Activated T-cell treated with anti-CD3 and anti-CD28 coated beads, Interleukin-2, amount 50 U/mL, for 48 hours (primary cell): ENCODE measurements at places on chromosomes 1 and 21.

- no peak for DNase-seq
These were observed 1.2 kb upstream of the UBAP2L start for GRCh38 chr1:154219541-154219940.

GRCh38 chr1:235913311-235913710, 46.6 kb upstream of the LYST start:
- no peak for DNase-seq

DNA sequence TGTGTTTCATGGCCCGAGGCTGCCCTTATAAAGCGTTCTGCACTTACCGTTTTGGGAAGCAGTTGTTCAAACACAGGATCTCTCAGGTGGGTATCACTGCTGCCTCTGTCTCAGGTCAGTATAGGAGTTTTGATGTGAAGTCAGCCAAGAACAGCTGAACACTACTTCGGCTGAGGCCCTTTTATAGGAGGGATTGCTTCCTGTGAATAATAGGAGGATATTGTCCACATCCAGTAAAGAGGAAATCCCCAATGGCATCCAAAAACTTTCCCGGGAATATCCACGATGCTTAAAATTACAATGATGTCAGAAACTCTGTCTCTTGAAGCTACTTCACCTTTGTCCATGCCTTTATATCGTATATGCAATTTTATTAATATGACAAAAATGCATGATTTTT, at the start of gene SELE:
TSS of gene SELE (minus strand) at position 156 of the 400 bp plus-strand sequence. CDS start 467 bp downstream, outside the sequence.
- DNase-seq, result no peak

DNA sequence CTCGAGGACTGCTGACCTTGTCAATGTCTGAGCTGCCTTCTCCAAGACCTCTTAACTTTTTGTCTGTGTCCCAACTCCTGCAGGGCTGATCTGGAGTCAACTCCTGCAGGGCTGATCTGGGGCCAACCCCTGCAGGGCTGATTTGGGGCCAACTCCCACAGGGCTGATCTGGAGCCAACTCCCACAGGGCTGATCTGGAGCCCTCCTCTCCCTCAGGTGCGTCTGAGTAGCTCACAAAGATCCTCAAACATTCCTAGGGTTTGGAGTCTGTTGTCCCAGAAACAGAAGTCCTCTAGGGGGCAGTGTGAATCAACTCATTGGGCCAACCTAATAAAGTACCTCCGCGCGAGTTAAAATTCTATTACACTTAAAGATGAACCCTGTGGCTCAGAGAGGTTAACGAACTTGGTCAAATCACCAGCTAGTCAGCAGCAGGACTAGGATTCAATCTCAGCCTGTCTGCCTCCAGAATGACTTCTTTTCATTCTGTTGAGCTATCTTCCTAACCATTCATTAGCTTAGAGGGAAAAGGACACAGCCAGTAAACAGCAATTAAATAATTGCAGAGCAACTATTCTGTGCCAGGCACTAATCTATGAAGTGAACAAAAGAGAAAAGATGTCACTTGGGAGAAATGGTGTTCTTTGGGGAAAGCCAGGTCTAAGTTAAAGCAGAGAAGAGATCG, 17.2 kb upstream of the RLF start:
- DNase-seq, result peak; percentile 60

GRCh38 chr1:66182551-66183178, 351.3 kb upstream of the SGIP1 start:
- DNase-seq, result peak; percentile 43

- no peak for DNase-seq
These were observed 4.9 kb downstream of the MACO1 start for GRCh38 chr1:25435397-25436108.

DNA sequence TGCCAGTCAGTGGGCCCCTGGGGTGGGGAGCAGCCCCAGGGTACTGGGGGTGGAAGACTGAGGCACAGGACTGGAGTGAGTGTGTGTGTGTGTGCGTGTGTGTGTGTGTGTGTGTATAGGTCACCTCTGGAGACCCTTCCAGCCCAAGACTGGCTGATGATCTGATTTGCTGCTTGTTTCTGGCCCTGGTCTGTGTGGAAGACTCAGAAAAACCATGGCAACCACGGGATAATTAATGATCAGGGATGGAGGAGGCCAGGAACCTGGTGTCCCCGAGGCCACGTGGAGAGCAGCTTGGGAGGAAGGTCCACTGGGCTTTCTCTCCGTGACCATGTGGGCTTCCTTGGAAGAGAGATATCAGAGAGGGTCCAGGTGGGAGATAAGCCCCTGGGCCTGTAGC, 4.8 kb upstream of the ACTL8 start:
- DNase-seq, result no peak

- no peak for DNase-seq
These were observed 32.2 kb upstream of the PALMD start for GRCh38 chr1:99613716-99614115.

- DNase-seq, result no peak
These were observed 8.8 kb downstream of the SMYD2 start for GRCh38 chr1:214289574-214290272.

DNA sequence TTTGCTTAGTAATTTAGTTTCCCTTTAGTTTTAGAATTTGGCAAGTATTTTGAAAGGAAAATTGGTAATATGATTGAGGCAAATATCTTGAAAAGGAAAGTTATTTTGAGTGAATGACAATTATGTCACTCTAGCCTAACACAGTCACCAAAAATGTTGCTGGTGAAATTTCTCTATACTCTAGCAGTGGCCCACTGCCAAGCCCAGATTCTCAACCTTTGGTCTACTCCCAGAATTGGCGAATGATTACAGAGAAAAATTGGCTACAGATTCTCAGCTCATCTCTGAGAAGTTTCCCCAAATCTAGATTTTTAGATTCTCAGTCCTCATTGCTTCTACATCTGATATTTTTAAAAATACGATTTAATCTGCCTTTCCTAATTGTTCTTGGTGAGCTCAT, 84.9 kb downstream of the PIGK start:
- DNase-seq, result no peak

DNA sequence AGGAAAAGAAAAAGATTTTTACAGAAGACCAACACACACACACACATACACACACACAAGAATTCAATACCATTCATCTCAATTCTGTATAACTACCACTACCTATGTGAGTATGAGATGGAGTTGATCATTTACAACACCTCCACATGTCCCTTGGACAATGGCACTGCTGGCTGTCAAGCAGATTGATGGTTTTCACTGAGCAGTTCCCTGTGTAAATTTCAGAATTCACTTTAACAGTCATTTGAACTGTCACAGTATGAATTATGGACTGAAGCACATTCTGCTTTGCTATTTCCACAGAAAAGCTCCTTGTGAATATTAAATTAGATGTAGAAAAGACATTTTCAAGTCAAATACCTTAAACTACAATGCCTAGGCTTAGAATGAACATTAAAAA, 14.3 kb downstream of the KCNT2 start:
- DNase-seq, result no peak

GRCh38 chr1:11068600-11069473, 9.0 kb upstream of the SRM start:
- DNase-seq, result no peak

- DNase-seq, result no peak
These were observed 354.9 kb upstream of the ADAMTS5 start for GRCh38 chr21:27321791-27322190.

DNA sequence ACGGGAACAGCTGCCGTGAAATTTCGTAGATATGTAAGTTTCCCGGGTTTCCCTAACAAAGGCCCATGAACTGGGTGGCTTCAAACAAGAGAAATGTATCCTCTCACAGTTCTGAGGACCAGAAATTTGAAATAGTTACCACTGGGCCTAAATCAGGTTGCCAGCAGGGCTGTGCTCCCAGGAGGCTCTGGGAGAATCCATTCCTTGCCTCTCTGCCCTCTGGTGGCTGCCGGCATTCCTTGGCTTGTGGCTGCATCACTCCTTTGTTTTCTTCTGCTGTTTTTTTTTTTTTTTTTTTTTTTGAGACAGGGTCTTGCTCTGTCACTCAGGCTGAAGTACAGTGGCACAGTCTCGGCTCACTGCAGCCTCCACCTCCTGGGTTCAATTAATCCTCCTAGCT, 23.7 kb downstream of the UMODL1 start:
- DNase-seq, result no peak

DNA sequence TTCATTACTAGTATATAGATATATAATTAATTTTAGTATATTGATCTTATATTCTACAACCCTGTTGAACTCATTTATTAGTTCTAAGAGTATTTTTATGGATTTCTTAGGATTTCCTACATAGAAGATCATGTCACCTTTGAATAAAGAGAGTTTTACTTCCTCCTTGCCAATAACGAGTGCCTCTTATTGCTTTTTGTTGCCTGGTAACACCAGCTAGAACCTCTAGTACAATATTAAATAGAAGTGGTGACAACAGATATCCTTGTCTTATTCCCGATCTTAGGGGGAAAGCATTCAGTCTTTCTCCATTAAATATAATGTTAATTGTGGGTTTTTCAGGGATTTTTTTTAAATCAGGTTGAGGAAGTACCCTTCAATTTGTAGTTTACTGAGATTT, 40.8 kb downstream of the WNT2B start:
- no peak for DNase-seq

DNA sequence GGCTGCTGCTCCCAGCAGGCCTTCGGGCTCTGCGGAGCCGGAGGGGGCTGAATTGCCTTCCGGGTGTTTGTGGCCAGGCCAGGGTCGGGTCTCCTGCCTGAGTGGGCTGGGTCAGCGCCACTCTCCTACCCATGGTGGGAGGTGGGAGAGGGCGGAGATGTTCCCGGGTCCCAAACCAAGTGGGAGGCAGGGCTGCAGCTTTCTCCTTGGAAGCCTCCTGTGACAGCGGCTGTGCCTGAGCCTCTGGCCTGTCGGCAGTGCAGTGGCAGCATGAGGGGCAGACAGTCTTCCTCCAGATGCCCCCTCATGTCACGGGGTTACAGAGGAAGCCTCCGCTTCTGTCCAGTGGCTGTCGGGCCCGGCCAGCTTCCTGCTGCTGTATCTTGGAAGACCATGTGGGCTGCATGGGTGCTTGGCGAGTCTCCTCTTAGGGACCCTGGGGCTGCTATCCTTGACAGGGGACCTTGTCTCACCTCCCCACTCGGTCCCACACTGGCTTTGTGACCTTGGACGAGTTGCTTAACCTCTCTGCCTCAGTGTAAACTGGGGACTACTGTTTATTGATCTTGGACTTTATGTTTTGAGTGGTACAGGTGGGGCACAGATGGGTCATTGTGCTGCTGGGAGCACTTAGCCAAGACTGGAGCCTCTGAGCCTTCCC, 4.3 kb downstream of the SKI start:
- no peak for DNase-seq

DNA sequence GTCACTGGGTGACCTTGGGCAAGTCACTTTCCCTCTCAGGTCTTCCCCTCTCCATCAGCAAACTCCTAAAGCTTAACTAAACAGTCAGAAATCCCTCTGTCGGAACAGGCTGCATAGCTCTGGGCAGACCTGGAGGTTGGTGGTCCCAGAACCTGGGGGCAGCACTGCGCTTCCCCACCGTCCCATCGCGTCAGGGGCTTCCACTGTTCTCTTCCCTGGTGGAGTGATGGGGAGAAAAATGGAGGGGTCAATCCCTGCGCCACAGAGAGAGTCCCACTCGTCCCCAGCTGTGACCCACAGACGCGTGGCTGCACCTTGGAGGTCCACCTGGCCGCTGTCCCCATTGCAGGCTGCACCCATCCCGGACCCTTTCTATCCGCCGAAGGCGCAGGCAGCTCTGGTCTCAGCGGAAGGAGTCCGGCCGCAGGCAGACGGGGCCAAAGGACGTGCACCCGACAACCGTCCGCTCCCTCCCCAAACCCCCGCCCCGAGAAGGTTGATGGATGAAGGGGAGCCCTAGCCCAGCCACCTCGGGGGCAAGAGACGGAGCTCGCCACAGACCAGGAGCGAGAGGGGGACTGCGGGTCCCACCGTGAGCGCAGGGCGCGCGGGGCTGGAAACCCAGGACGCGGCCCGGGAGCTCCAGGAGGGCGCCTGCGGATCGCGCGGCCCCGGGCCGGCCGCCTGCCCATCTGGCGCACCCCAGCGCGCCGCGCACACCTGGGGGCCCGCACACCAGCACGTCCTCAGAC, 588 bp upstream of the WNT3A start:
- no peak for DNase-seq
